Right atrium auricular region (tissue), 2 donors: ENCODE measurements at places on chromosomes 3 and 15.

- no peak for DNase-seq
Measured at GRCh38 chr15:60798821-60799220, 319.9 kb upstream of the ICE2 start.

DNA sequence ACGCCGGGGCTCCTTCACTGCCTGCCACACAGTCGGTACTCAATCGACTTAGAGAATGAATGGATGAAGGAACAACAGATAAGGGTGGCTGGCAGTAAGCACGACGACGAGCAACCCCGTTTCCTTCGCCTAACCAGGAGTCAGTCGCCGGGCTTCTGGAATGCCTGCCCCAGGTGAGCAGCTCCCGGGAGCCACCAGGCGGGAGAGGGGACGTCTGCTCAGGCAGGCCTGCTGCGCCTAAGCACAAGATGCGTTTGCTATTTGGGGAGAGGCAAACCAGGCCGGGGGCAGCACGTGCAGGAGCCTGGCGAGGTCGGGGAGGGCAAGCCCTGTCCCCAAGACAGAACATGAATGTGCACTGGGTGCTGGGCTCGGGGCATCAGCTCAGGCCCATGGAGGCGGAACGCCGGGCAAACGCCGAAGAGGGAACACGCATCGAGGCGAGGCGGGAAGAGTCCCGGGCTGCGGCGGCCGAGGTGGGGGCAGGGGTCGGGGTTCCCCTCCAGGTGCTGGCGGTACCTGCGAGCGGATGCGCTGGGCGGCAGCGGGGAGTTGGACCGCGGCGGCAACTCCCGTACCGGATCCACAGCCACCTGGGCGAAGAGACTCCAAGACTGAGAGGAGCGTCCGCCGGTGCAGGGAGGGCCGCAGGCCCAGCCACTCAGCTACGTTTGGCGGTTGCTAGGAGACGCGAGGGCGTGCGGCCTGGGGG, at the start of gene CFAP92:
CFAP92 (minus strand) TSS at position 616 of the 712 bp plus-strand sequence. CDS start 772 bp downstream, outside the sequence.
- DNase-seq: peak; percentile 87

DNA sequence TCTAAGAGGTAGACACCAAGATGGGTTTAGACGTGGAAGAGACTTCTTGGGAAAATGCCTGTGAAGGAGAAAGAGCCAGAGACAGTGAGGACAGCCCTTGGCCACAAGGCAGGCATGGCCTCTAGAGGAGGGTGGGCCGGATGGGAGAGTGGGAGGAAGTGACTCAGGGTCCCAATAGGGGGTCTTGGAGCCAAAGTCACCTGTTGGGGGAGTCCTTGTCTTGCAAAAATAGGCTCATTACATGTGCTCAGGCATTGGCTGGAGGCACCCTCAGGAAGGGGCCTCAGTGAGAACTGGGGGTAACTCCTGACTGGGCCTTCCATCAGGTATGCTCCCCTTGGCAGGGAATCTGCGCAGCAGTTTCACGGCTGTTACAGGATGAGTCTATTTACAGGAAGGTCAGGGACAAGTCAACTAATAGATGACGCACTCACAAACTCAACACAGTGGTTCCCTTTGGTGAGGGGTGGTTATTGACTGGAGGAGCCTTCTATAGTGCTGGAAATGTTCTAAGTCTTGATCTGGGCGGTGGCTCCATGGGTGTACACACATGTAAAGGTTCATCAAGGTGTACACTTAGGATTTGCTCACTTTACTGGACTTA, 259.6 kb downstream of the XXYLT1 start:
- DNase-seq: no peak

GRCh38 chr15:41512940-41513505, 604 bp downstream of the LTK start:
- no peak for DNase-seq

- DNase-seq: no peak
Measured at GRCh38 chr3:7423995-7424394, 563.1 kb downstream of the GRM7 start.

DNA sequence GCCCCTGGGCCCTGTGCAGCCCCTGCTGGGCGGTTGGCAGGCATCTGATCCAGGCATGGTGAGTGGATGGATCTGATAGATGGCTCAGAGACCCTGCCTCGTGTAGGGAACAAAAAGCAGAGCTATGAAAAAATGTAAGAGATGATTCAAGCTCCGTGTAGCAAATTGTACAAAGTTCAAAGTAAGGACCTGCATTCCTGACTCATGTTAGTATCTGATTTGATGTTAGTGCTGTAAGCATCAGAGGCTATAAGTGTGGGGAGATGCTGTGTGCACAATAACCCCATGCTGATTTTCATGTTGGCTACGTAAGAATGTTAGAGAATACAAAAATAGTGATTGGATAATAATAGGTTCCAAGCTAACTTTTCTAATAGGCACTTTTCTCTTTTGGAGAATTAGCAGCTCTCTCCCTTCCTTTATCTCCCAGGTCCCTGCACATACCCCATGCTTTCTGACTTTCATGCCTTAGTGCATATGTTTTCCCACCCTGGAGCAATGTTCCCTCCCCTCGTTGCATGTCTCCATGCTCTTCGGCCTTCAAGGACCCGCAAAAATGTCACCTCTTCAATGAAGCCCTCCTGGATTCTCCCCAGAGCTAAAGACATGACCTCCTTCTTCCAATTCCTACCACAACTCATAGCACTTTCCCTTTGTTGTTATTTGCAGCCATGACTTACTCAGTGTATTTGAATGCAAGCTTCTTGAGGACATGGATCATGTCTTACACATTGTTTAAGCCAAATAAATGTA, 1.6 kb downstream of the CCR9 start:
- no peak for DNase-seq

DNA sequence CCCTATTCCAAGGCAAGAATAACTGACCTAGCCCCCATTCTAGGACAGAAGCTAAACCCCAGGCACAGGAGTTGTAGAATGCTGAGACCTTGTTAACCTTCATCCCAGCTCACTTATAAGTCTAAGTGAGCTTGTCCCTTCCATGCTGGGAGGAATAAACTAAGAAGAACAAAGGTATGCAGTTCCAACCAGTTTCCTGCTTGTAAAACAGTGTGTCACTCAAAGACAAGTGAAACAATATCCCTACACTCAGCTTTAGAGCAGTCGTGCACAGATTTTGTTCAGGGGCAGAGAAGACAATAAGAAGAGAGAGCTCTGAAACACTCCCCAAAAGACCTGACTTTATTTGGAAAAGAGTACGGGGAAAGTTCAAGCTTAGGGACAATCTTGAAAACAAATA, 292.1 kb downstream of the CGGBP1 start:
- DNase-seq: no peak

DNA sequence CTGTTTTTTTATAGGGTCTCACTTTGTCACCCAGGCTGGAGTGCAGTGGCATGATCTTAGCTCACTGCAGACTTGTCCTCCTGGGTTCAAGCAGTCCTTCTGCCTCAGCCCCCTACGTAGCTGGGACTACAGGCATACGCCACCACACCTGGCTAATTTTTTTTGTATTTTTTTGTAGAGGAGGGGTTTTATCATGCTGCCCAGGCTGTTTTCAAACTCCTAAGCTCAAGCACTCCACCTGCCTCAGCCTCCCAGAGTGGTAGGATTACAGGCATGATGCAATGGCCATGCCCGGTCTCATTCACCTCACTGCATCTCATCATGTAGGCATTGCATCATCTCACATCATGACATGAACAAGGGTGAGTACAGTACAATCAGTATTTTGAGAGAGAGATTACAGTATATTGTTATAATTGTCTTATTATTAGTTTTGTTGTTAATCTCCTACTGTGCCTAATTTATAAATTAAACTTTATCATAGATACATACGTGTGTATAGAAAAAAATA, 74.3 kb upstream of the EOMES start:
- no peak for DNase-seq

DNA sequence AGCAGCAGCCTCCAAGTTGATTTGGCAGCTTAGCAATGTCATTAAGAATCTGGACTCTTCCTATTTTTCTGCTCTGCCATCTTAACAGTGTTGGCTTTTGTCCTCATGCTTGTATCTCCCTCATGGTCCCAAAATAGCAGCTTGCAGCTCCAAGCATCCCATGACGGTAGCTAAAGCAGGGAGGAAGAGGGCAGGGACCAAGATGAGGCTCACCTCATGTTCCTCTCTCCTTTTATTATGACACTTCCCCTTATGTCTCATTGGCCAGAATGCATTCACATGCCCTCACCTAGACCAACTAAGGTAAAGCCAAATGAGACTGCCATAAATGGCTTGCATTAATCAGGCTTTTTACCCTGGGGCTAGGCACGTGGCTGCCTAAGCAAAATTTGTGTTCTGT, 382.4 kb downstream of the SHQ1 start:
- no peak for DNase-seq

- no peak for DNase-seq
Measured at GRCh38 chr15:90685591-90686434, 31.3 kb upstream of the BLM start.

DNA sequence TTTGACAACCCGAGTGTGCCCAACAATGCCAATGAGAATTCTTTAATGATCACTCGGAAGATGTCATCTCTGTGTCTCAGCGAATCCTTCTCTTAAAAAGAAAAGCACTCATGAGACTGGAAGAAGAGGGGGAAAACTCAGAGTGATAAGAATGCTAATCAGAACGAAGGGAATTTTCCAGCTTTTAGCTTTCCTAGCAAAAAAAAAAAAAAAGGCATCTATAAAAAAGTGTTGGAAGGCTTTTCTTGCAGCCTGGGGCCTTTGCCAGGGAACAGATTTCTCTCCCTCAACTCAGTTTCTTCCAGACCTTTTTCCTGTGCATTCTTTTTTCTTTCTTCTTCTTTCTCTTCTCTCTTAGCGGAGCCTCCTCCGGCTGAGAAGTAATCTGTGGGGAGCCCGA, 80.5 kb upstream of the NEO1 start:
- DNase-seq: no peak

DNA sequence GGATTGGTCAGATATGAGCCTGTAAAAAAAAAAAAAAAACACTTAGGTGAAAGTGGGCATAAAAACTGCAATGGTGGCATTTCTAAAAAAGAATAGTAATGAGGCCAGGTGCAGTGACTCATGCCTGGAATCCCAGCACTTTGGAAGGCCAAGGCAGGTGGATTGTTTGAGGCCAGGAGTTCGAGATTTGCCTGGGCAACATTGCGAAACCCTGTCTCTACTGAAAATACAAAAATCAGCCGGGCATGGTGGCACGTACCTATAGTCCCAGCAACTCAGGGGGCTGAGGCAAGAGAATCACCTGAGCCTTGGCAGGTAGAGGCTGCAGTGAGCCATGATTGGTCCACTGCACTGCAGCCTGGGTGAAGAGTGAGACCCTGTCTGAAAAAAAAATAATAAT, 38.3 kb upstream of the BHLHE40 start:
- no peak for DNase-seq

GRCh38 chr3:112376992-112377391, 44.0 kb downstream of the CD200 start:
- DNase-seq: no peak

DNA sequence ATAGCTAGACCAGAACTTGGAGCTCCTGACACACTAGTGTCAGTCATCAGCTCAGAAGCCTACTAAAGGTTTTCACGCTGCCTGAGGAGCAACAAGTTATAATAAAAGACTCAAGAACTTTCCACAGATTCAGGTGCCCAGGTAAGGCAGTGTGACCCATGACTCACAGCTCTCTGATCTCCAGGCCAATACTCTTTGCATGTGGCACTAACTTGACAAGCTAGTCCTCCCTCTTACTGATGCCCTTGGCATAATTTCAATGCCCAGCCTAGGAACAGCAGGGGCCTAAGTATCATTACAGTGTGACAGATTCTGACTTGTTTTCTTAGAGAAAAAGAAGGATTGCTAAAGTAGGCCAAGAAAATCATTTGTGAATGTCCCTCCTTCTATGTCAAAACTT, 38.4 kb downstream of the MEIS2 start:
- DNase-seq: no peak

DNA sequence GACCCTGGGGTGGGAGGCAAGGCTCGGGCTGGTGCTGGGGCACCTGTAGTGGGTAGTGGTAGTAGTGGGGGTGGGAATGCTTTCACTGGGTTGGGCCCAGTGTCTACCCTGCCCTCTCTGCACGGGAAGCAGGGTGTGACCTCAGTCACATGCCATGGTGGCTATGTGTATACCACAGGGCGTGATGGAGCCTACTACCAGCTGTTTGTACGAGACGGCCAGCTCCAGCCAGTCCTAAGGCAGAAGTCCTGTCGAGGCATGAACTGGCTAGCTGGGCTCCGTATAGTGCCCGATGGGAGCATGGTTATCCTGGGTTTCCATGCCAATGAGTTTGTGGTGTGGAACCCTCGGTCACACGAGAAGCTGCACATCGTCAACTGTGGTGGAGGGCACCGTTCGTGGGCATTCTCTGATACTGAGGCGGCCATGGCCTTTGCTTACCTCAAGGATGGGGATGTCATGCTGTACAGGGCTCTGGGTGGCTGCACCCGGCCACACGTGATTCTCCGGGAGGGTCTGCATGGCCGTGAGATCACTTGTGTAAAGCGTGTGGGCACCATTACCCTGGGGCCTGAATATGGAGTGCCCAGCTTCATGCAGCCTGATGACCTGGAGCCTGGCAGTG, 5.2 kb downstream of the DALRD3 start:
- no peak for DNase-seq

- no peak for DNase-seq
Measured at GRCh38 chr3:46955801-46956259, 20.7 kb downstream of the CCDC12 start.

DNA sequence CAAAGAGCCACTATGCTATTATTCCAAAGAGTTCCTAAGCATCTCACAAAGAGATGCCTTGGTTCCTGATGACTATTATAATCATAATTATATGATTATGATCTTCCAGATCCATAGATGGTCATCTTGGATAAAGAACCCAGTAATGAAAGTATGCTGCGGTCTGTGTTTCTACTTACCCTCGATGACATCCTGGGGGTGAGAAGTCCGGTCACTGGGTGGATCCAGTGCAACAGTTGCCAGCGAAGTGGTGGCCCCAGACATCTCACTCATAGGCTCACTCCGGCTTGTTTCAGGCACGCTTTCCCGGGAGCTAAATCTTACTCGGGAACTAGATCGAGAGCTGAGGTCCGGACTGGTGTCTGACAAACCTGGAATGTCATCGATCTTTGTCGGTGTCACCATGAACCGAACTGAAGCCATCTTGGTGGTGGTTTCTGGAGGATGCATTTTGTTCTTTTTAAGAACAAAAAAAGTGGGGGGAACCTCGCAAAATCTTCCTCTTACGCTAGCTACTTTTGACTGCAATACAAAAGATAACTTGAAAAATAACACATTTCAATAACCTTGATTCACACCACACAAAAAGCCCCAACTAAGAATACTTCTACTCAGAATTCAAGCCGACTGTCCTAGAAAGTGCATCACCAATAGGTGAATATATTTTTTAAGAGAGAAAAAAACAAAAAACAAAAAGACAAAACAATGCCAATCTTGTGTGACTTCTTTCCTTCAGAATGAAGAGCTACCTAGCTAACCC, 1.2 kb downstream of the SLC12A6 start:
- DNase-seq: no peak

DNA sequence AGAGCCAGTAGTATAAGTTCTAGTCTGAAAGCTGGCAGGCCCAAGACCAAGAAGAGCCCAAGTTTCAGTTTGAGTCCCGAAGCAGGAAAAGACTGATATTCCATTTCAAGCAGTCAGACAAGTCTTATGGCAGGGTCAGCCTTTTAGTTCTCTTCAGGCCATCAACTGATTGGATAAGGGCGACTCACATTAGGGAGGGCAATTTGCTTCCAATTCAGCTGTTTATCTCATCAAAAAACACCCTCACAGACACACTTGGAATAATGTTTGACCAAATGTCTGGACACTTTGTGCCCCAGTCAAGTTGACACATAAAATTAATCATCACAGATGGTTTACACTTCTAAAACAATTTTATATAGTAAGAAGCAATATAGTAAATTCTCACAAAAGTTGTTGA, 69.7 kb downstream of the UBE2E2 start:
- DNase-seq: no peak
